ENCODE measurements at places on chromosomes 4 and X.

DNA sequence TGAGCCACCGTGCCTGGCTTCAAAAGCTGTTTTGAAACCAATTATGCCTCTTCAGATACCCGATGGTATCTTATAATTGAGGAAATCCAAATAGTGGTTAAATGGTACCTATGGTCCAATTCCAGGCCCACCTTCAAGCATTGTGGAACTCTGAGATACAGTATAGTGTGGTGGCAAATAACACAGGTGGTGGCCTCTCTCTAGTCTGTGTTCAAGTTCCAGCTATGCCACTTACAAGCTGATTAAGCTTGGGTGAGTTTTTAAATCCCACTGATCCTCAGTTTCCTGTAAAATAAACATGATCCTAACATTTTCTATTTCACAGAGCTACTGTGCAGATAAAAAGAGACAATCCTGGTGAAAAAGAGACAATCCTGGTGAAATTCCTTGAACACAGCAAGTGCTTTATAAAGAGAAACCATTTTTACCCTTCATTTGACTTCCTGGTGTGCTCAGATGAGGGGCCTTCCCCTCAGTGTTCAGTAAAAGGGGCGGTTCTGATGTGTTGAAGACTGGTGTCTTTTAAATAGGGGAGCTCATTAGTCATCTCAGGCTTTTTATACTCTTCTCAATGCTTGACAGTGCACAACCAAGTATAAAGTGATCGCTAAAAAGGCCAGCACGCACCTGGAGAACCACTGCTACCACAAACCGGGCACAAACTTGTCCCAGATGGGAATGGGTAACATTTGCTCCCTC lies 30.8 kb upstream of the CD40LG start:
- no peak for DNase-seq

DNA sequence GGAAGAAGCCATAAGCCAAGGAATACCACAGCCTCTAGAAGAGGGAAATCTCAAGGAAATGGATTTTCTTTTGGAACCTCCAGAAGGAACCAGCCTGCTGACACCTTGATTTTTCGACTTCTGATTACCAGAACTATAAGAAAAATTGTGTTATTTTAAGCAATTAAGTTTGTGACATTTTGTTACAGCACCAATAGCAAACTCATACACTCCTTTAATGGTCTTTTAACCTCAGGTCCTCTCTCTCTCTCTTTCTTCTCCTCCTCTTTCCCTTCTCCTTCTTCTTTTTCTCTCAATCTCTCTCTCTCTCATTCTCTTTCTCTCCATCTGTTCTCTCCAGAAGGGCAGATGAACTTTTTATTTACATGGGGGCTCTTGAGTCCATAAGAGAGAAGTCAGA lies 26.3 kb downstream of the ARSD start:
- no peak for DNase-seq

- no peak for DNase-seq
Measured at GRCh38 chr4:37481547-37482122, 204.5 kb downstream of the RELL1 start.

DNA sequence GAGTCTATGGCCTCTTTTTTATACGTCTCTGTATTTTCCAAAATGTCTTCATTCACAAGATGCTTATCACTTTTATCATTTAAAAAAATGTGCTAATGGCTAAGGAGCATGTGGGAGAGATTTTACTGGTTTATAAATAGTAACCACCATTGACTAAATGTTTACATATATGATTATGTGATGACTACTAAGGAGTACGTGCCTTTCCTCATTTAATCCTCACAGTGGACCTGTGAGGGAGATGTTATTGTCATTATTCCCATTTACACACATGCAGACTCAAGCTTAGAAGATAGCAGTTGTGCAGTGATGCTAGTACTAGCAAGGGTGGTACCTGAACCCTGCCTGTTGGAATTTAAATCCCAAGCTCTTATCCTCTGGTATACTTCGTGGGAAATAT lies 2.4 kb downstream of the SRD5A3 start:
- no peak for DNase-seq

DNA sequence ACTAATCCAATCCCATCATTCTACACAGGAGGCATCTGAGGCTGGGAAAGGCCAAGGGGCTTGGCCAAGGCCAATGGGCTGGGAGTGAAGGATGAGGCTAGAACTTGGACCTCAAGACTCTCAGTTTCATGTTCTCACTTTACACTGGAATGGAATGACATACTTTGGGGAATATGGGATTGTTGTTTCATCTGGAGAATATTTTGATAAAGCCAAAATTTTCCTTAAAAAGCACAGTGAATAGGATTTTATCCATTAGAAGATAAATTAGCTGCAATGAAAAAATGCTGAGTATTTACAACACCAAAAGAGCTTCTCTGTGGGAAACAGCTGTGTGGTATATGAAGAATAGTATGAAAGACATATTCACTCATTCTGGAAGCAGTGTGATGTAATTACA lies 29.3 kb downstream of the SMIM20 start:
- DNase-seq = no peak

DNA sequence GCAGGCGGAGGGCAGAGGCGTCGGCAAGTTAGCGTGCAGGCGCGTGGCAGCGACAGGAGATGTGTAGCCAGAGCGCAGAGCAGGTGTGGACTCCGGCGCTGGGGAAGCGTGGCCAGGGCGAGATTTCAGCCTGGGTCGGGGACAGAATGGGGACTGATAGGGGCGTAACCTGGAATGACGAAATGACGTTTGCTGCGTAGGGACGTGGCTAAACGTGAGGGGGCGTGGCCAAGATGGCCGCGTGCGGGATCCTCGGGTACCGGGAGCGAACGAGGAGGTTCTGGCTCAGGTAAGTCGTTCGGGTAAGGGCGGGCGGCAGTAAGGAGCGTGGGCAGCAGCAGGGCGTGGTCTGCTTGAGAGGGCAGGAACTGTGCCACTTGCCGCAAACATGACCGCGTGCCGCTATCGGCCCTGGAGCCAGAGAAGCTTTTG lies 10.9 kb upstream of the CLTRN start:
- peak; percentile 84 for DNase-seq

- DNase-seq = no peak
Measured at GRCh38 chr4:105461221-105461620, 12.6 kb downstream of the PPA2 start.

- no peak for DNase-seq
Measured at GRCh38 chrX:80578517-80579105, 158.4 kb downstream of the TENT5D start.

GRCh38 chr4:2442175-2442993 lies 23.6 kb downstream of the CFAP99 start:
- DNase-seq = no peak

- no peak for DNase-seq
Measured at GRCh38 chrX:118660085-118660484, 67.3 kb upstream of the IL13RA1 start.

DNA sequence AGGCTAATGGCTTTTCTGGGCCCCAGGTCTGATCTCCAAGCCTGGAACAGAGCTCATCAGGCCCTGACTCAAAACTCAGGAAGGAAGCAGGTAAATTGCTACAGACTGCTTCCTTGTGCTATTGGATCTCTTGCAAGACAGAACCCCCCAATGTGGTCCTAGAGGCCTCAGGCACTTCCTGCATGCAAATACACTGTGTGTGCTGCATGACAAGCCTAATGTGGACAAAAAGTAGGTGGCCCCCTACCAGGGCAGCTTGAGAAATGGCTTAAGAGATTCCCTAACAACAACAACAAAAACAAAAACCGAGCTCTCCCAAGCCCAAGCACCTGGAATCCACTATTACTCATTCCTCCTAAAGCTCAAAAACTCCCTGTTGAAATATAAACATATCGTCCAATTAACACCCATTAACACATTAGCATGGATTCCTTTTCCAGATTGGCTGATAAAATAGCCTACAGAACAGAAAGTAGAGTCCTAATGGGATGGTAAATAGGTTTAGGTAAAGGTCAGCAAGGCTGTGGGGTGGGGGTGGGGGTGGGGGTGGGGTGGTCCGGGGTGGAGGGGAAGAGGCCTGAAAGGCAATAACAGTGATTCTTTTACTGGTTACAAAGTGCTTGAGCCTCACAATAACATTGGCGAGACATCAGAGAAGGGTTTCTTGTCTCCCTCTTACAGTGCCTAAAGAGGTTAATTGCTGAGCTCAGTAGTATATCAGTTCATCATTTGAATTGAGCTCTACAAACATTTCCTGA lies 24.1 kb upstream of the FGF16 start:
- DNase-seq = no peak

DNA sequence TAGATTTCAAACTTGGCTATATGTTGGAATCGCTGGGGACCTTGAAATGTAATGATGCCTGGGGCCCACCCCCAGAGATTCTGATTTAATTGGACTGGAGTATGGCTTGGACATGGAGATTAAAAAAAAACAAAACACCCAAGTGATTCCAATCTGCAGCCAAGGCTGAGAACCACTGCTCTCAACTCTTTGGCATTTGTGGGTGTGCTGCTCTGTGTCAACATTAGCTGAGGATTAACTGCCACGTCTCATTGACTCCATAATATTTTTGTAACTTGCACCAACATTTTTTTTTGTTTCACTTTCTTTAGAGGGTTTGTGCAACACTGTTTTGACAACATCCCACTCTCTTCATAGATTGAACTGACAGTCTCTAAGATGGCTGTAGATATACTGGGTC lies 41.1 kb upstream of the PDK3 start:
- DNase-seq = no peak

DNA sequence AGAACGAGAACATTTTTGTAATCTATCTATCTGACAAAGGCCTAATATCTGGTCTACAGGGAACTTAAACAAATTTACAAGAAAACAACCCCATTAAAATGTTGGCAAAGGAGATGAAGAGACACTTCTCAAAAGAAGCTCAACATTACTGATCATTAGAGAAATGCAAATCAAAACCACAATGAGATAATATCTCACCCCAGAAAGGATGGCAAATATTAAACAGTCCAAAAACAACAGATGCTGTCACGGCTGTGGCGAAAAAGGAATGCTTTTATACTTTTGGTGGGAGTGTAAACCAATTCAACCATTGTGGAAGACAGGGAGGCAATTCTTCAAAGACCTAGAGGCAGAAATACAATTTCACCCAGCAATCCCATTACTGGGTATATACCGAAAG lies 2284.8 kb downstream of the ARAP2 start:
- no peak for DNase-seq

DNA sequence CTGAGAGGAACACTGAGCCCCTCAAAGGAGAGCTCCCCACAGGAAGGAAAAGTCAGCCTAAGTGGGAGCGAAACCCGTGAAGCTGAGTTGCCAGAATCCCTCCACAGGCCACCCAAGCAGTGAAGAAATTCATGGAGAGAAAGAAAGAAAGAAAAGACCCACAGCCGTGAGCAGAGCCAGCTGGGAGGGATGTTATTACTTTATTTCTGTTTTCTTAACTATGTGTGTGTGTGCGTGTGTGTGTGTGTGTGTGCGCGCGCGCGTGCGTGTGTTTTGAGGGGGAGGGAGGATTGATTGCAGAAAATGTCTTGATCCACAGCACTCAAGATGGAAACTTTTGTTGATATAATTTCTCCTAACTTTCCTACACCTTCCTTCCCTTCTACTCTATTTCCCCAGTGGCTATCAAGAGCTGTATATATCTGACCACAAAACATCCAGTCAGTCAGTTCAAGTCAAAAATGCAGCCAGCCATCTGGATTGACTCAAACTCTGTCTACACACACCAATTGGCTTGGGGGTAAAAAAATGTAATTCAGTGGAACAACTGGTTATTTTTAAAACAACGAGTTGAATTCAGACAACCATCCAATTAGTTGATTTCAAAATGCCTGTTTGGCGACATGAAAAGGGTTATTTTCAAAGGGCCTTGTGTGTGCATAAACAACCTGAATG lies 13.8 kb upstream of the GPC3 start:
- DNase-seq = no peak

GRCh38 chrX:45768666-45769236 lies 568.1 kb upstream of the DIPK2B start:
- no peak for DNase-seq

DNA sequence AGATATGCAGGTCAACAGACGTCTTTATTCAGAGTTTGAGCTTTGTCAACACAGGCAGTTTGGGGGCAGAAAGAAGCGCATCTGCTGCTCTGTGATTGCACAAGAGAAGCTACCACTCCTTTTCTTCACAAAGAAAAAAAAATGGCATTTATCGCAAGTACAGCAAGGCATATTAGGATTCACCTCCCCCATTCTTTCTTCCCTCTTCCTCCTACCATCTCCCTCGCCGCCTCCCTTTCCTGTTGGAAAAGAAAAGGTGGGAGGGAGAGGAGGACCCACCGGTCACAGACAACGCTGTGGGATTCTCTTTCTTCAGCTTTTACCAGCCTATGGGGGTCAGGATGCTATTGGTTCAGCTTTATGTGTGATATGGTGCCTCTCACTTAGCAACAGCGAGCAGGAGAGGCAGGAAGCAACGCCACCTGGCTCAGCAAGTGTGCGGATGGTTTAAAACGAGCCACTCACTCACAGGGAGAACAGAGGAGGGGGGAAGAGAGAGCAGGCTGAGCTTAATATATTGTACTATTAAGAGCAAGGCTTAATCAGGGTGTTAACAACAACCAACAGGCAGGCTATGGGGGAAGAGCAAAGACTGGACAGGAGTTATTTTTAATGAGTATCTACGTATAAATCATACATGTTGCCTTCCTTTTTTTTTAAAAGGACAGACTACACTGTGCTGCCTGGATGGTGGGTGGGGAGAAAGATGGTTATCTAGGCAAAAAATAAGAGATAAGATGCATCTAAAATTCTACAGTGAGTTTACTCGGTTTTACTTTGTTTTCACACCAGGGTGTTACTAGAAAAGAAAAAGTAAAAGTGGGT lies 104.7 kb downstream of the MAML3 start:
- peak; percentile 92 for DNase-seq

DNA sequence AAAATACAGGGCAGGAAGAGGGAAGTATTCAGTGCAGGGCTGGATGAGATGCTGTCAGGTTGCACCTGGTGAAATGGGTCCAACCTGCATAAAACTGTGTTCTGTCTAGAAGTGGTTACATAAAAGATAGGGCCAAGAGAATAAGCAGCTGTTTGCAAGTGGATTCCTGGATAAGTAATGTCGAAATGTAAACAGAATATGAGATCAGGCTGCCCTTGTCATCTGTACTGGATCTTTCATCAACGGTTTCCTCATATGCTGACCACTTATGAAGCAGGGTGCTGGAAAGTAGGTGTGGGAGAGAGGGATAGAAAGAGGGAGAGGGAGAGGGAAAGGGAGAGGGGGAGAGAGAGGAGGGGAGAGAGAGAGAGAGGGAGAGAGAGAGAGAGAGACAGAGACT lies 349.8 kb upstream of the CPEB2 start:
- no peak for DNase-seq

GRCh38 chr4:158169931-158170690 lies 2.7 kb downstream of the GASK1B start:
- no peak for DNase-seq
